ENCODE measurements at places on chromosomes 4 and X.
A peak's percentile ranks its signal among the peaks of the same experiment; 100 is the strongest.

DNA sequence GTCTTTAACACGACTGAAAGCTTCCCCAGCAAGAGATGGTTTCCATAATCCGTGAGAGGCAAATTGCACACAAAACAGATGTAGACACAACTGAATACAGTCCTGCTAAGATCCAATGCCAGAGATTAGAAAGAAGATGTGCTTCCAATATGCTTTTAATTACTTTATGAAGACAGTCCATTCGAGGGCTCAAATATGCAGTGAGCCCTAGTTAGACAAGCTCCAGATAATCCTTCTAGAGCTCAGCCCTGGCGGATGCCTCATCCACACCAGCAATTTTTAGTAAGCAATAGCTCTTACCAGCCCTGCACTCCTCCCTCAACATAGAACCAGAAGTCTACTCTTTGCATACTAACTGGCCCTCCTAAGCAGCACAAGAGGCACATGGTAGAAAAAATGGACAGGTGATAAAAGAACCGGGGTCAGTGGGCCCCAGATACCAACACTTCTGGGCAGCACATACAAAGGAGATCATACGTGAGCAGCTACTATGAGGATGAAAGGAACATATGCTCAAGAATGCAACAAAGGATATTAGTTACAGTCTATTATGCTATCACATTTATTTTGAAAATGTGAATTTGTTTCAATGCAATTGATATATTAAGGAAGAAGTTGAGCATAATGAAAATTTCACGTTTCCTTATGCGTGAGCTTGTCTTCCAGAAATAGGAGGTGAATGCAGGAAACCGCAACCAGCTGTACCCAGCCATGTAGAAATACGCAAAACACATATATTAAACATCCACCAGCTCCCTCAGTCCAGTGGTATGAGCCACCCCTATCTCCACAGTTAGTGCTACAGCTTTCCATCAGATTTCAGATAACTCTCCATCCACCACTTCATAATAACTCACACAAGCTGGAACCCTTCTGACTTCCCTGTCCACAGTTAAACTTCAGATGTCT, 34.3 kb downstream of the GPC4 start:
- DNase-seq: no peak

DNA sequence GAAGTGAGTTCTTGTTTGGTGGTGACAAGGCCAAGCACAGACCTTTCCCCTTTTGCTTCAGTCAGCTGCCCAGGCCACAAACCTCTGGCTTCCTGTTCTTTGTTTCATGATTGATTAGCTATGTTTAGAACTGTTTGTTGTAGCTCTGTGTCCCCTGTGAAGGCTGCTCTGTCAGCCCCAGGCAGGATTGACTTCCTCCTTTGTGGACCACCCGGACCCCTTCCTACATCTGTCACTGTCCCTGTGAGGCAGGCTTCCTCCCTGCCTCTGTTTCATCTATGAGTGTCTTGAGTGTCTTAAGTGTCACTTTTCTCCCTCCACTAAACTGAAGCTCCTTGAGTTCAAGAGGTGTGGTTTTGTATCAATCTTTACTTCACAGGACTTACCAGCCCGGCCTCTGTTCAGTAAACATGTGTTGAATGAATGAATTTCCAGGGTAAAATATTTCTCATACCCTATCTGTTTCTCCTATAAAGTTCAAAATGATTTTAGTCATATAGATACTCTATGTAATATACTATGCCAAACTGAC, 83.5 kb downstream of the ZNF674 start:
- DNase-seq: no peak

GRCh38 chr4:59503731-59504130, 1696.4 kb upstream of the ADGRL3 start:
- no peak for DNase-seq

GRCh38 chr4:8266088-8266487, 3.5 kb upstream of the HTRA3 start:
- no peak for DNase-seq

DNA sequence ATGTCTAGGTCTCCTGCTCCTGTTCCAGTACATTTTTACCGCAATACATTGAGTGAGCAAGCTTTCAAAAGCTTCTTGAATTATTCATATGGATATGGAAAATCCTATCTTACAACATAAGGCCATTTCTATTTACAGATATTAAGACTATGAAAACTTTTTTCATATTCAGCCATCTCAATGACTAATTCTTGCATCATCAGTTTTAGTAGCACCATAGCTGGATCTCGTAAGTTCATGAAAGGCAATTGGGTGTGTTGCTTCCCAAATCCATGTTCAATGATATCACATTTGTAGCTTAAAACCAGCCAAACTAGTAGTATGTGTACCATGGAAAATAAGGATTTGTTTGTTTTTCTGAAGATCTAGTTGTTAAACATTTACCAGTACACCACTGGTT, 118.3 kb upstream of the GABRA2 start:
- DNase-seq: no peak

DNA sequence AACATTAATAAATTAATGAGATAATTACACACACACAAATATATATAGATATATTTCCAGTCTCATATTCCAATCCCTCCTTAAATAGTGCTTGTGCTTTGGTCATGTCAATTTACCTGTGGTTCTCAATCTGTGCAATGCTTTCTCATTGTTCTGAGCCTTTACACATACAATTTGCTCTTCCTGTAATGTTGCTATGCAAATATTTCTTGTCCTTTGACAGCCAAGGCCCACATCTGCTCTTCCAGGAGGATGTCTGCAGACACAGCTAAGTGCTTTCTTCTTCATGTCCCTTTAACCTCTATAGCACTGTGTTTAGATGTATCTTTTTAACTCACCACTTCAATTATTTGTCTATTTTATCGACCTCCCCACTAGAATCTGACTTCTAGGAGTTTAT, 67.3 kb upstream of the RAPGEF2 start:
- peak; percentile 36 for DNase-seq

- DNase-seq: peak; percentile 4
Measured at GRCh38 chrX:82218361-82218760, 1016.5 kb downstream of the SH3BGRL start.

DNA sequence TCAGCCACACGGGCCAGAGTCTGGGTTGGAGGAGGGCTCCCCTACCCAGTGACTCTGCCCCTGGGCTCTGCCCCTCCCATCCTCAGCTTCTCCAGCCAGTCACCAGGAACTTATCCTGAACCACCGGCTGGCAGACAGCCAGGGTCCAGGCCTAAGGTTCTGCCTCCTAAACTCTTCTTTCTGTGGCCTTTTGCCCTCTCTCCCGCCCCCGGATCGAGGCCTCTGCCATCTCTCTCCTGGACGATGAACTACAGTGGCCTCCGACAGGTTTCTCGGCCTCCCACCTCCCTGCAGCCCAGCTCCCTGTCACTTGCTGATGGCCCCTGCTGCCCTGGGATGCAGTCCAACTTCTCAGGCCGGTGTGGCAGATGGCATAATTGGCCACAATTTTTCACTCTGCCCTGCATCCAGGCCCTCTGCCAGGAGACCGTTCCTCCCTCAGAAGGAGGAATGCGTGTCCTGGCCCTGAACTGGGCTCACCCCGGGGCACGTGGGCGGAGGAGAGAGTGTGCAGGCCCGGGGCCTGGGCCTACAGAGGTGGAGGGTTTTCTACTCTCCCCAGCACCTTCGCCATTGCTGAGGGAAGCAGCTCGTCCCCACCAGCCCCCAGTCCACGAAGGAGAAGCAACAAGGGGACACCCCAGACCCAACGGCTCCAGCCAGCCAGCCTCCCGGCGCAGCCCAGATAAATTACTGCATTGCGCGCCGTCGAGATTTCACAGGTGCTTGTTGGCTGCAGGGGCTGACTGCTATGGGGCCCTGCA, 81.9 kb upstream of the LRPAP1 start:
- DNase-seq: no peak

GRCh38 chrX:134695999-134696398, 37.7 kb upstream of the PLAC1 start:
- DNase-seq: no peak

- no peak for DNase-seq
Measured at GRCh38 chr4:22848332-22848731, 155.6 kb downstream of the GBA3 start.
